SK-MEL-5 (cell line): ENCODE measurements at places on chromosomes 3 and 15.

DNA sequence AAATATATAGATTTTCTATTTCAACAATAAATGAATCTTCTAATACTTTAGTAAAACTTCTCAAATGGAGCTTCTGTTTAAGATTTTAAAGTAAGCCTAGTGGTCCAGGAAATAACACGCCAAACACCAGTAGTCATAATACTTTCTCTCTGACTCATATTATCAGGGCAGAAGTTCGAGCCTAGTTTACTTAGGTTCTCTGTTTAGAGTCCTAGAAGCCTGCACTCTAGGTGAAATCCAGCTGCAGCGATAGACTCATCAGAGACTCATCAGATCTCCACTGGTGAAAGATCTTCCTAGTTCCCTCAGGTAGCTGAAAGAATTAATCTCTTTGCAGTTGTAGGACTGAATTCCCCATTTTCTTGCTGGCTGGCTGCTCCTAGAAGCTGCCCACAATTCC lies 552.5 kb upstream of the ROBO2 start:
- no peak for DNase-seq

DNA sequence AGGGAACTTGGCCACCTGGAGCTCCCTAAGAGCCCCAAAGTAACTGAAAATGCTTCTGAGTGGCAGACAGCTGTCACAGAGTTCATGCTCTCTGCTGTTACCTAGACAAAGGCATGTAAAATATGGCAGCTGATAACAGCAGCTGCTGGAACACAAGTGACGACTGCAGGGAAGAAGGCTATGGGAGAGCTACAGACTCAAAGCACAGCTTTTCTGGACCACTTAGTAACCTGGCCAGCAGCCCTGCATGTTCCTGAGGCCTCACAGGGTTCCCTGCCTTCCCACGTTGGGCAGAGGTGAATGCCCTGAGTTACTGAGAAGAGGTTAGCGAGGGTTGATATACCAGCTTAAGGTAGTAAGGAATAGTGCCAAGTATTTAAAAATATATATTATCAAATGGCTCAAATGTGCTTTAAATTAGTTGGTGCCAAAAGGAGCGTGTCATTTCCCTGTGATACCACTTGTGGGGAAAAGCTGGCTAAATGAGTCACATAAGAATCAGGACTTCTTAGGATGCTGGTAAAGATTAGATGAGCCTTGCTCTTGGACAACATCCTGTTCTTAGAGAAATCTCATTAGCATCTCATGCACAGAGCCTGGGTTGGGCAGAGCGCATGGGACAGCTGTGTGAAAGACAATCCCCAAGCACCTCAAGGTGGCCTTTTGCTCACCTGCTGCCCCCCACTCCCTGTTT lies 76.4 kb upstream of the SCN5A start:
- no peak for DNase-seq

DNA sequence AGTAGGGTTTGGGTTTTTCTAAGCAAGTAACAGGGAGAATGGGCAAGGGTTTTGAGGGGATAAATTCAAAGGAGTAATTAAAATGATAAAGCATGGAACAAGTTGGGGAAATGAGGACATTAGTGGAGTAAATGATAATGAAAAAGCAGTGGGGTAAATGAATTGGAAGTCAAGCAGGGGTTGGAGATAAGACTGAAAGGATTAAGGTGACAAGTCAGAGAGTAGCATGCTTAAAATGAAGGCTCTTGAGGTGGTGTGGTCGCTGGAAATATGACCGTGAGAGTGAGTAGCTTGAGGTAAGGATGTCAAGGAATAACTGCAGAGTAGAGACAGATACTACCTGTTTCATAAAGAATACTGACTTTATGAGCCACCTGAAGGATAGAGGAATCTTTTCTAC lies 408.5 kb downstream of the TBC1D5 start:
- no peak for DNase-seq

- peak; percentile 36 for DNase-seq
Measured at GRCh38 chr3:61008998-61009380, 242.3 kb downstream of the FHIT start.

DNA sequence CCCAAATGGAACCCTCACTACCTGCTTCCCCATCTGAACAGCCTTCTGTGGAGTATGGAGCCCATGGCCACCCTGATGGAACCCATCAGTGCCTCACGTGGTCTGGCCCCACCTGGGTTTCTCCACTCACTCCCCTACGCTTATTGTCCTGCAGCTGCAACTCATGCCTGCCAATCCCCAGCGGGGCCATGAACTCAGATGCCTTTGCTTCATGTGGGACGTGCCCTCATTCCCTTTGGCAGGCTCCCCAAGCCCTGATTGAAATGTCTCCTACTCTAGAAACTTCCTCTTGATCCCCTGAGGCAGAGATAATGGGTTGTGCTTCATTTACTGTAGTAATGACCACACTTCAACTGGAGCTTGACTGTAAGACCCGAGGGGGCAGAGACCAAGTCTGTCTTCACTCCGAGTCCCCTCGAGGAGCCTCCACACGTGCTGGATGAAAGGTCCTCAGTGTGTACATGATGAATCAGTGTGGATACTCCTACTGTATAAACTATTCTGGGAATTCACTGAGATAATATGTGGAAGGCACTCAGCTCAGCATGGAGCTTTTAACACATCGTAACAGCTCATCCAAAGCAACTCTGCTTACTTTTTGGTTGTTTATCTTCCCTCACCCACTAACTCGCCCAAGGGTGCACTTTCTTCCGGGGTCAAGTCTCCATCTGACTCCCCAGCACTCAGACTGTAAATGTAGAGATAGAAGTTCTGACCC lies 232.8 kb upstream of the BHLHE40 start:
- no peak for DNase-seq

GRCh38 chr3:105793040-105793439 lies 75.8 kb downstream of the CBLB start:
- peak; percentile 24 for DNase-seq

GRCh38 chr15:92682741-92683510 lies 27.4 kb upstream of the FAM174B start:
- no peak for DNase-seq

DNA sequence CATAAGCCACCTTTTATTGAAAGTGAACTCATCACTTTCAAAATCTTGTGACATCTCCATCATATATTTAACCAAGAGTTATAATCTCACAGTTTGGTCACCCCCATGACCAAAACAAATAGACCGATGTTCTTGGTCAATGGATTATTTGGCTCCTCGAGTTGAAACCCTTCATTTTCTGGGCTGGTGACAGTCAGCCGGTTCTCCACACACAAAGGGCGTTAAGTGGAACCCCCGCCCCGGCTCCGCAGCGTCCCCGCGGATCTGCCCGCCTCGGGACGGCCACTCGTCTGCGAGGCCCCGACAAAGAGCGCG lies 772 bp downstream of the TSPAN3 start:
- DNase-seq, result no peak

GRCh38 chr15:78831229-78832207 lies 20.3 kb upstream of the ADAMTS7 start:
- DNase-seq, result no peak

DNA sequence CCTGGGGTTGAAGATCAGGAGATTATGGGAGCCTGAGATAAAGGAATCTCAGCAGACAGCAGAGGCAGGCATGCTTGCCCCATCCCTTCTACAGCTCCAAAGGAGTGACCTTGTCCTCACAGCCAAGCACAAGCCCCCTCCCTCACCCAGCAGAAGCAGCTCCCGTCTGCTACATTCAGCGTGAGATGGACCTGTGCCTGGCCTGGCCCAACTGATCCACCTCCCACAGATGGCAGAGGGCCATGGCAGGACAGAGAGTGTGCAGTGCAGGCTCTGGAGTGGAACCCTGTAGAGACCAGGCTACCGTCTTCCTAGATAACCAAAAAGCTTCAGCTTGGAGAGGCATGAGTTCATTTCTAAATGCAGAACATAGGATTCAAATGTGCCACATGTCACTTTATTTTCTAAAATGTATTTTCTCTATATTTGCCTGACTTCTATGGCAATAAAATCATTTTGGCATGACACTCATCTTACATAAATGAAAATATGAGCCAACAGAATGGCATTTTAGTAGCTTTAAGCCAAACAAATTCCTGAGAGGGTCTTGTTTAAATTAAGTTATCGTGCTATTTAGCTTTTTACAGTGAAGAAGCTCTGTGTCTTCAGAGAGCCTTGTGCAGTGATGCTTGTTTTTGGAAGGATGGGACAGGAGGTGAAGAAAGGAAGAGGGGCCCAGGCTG lies 43.7 kb downstream of the SLC12A8 start:
- DNase-seq, result no peak

GRCh38 chr15:38631119-38632075 lies 66.8 kb upstream of the RASGRP1 start:
- DNase-seq, result no peak

DNA sequence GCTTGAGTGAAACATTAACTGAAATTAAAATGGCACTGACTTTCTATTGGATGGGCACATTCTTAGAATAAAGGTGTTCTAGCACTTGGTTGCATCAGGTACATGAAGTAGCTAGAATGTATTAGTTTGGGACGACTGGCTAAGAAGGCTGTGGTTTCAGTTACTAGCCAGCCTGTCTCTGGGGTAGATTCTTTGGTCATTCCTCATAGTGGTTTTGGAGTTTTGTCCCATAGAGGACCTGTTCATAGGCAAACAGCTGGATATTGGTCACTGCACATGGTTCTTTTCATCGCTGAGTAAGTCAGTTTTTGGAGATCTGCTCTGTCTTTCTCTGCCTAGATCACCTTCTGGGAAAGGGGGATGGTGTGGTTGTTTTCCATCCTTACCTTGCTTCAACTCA lies 55.3 kb downstream of the ADAMTSL3 start:
- DNase-seq, result no peak

DNA sequence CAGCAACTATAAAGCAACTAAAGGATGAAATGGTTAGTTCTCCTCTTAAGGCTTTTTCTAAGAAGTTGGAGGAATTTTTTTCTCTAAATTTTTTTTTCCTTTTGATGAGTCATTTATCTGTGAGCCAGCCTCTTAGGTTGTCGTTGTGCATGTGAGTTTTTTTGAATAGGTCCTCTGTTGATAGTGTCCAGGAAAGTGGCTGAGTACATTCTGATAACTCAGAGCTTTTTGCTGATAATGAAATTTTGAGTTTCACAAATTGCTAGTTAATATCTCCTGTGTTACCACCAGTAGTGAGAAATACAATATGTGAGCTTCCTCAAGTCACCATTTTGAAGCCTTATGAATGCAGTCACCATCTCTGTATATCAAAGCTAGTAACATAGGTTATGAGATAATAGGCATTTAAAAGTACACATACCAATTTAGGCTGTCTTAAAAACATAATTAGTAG lies 7.1 kb upstream of the LXN start:
- peak; percentile 84 for DNase-seq

DNA sequence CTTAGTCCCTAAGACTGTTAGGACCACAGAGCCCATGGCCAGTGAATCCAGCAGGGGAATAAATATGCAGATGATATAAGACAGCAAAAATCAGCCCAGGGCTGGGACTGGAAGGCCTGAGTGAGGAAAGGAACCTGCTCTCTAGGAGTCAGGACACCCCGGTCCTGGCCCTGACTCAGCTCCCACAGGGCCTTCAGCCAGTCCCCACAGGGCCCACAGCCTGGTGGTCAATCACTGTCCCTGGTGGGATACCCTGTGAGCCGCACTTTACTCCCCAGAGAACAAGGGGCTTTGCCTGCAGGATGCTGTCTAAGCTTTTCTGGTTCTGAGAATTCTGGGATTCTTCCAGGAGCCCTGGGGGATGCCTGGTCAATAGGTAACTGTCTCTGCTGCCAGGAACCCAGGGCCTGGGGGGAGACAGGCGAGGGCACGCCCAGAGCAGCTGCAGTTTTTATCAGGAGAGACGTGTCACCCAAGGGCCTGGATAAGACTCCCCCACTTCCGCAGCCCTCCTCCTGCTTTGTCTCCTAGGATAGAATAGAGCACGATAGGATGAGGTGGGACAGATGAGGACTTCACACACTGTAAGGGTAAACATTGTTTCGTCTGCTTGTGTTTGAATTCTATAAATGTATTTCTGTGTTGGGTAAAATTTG lies 49.5 kb upstream of the MCF2L2 start:
- no peak for DNase-seq
